ENCODE measurements at places on chromosomes 16 and 17. TPM values are rescaled to one million over a fixed set of nuclear protein-coding genes. Genes with fewer than 3 reads are reported as not detected.
A peak's percentile ranks its signal among the peaks of the same experiment; 100 is the strongest.

GRCh38 chr17:56810343-56810742 is 23.4 kb downstream of the C17orf67 start:
- H3K27ac ChIP-seq, result no peak overlapping the region
- H3K4me3 ChIP-seq, result no peak overlapping the region
- H3K4me1 ChIP-seq, result no peaks in the 10 kb centered on the region
- no peak for DNase-seq
- H3K27me3 ChIP-seq, result no peaks in the 10 kb centered on the region
- H3K36me3 ChIP-seq, result no peaks in the 10 kb centered on the region

DNA sequence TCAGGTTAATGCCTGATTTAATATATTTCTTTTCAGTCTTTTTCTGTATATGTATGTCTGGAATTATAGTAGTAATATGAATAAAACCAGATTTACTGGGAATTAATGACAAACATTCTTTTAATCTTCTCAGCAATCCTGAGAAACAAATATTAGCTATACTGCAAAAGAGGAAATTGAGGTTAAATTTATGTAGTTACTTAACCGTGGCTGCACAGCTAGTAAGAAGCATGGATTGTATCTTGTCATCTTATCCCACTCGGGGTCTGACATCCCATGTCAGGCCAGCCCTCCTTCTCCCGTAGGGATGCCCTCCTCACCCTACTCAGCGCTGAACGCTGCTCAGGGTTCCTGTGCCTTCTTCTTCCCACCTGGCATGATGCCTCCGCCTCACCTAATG is 143.0 kb downstream of the FTO start:
- DNase-seq, result no peak
- H3K4me1 ChIP-seq, result peaks cover 5% of the 10 kb centered on the region
- H3K27me3 ChIP-seq, result no peaks in the 10 kb centered on the region

DNA sequence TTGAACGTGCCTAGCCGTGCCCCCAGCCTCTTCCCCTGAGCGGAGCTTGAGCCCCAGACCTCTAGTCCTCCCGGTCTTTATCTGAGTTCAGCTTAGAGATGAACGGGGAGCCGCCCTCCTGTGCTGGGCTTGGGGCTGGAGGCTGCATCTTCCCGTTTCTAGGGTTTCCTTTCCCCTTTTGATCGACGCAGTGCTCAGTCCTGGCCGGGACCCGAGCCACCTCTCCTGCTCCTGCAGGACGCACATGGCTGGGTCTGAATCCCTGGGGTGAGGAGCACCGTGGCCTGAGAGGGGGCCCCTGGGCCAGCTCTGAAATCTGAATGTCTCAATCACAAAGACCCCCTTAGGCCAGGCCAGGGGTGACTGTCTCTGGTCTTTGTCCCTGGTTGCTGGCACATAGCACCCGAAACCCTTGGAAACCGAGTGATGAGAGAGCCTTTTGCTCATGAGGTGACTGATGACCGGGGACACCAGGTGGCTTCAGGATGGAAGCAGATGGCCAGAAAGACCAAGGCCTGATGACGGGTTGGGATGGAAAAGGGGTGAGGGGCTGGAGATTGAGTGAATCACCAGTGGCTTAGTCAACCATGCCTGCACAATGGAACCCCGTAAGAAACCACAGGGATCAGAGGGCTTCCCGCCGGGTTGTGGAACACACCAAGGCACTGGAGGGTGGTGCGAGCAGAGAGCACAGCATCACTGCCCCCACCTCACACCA is 724 bp downstream of the GAA start:
- peak overlapping the region; percentile 74 for H3K27ac ChIP-seq
- peak overlapping the region; percentile 90 for H3K4me3 ChIP-seq
- peaks cover 10% of the 10 kb centered on the region for H3K4me1 ChIP-seq

DNA sequence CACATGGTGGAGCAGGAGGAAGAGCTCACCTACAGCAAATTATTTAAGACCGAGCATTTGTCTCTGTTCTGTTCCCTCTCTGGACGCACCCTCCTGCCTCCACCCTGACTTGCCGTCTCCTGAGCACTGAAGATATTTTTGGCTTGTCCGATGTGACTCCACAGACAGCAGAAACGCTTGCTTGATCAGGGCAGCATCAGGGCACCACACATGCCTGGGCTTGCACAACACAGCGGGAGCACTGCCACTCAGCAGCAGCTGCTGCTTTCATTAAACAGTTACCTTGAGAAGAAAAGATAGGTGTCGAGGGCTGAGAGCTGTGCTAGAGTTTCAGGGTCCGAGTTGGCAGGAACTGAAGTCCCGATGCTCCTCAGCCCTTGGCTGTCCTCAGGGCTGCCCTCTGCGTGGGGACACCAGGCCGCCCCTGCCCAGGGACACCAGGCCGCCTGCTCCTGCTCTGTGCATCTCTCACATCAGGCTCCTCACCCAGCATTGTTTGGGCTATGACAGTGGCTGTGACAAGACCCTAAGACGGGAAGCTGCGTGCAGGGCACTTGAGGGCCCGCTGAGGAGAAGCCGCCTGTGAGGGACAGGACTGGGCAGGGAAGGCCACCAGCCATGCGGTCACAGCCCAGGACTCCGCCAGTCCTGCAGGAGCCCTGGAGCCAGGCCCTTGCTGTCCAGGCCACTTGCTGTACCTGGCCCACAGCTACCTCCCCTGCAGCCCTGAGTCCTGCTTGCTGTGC is 21.3 kb upstream of the CDH15 start:
- no peak overlapping the region for H3K27ac ChIP-seq
- no peak for DNase-seq
- no peak overlapping the region for H3K4me3 ChIP-seq
- H3K36me3 ChIP-seq, result peaks cover 4% of the 10 kb centered on the region
- H3K4me1 ChIP-seq, result peaks cover 8% of the 10 kb centered on the region

DNA sequence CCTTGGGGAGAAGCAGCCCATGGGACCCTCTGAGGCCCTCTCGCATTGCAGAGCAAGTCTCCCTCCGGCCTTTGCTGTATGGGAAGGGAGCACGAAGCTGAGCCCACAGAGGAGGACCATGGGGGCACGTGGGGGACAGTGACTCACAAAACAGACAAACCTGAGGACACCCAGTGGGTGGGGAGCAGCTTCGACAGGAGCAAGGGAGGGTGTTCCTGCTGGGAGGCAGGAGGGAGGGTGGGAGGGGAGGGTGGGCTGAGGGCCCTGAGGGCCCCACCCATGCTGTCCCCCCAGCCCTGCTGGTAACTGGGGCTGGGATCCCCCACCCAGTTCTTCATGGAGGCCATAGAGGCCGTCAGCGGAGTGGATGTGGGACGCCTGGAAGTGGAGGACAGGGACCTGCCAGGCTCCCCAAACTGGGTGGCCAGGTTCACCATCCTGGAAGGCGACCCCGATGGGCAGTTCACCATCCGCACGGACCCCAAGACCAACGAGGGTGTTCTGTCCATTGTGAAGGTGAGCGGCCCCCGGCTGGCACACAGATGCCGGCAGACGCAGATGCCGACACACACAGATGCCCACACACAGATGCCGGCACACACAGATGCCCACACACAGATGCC is 12.5 kb downstream of the SLC22A31 start:
- peak; percentile 11 for DNase-seq
- peaks cover 11% of the 10 kb centered on the region for H3K4me1 ChIP-seq
- no peak overlapping the region for H3K27ac ChIP-seq

The MGRN1 gene
- total RNA-seq, result 44.8 TPM

All from body of pancreas (tissue), 4 donors.